ENCODE measurements at places on chromosomes 13 and 19. TPM values are rescaled to one million over a fixed set of nuclear protein-coding genes. Genes with fewer than 3 reads are reported as not detected.

The DNAAF3 gene
- 5.0 TPM for total RNA-seq

The CEACAM4 gene
- total RNA-seq, result not detected

The CRX gene
- total RNA-seq, result 0.72 TPM

GRCh38 chr19:41530761-41531301, 45.1 kb upstream of the CEACAM21 start:
- no peak for DNase-seq

The SSBP4 gene
- total RNA-seq, result 36.4 TPM

The PRODH2 gene
- total RNA-seq, result 1.0 TPM

Data from endodermal cell (in vitro differentiated cells).